Colonic mucosa (tissue), 4 donors: ENCODE measurements at places on chromosomes 11 and 22. TPM values are rescaled to one million over a fixed set of nuclear protein-coding genes. Genes with fewer than 3 reads are reported as not detected.

DNA sequence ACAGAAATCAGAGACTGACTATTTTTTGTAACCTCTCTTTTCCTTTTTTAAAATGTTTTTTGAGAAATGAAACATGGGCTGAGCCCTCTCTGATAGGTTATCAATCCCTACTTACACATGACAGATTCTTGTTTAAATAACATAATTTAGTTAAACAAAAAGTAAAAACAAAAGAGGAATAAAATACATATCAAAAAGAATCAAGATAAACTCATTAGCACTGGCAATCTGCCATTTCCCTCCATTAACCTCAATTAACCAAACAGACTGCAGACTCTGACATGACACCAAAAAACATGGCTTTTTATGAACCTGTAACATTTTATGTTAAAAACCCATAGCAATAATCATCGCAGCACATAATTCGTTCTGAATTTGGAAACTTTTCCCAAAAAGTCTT, 284.4 kb upstream of the MTNR1B start:
- no peaks in the 10 kb centered on the region for H3K27me3 ChIP-seq
- H3K27ac ChIP-seq: no peak overlapping the region
- H3K4me3 ChIP-seq: no peak overlapping the region
- no peak for DNase-seq

- no peak overlapping the region for H3K4me3 ChIP-seq
- H3K27me3 ChIP-seq: no peaks in the 10 kb centered on the region
- DNase-seq: peak; percentile 68
- no peaks in the 10 kb centered on the region for H3K4me1 ChIP-seq
- no peak overlapping the region for H3K27ac ChIP-seq
Observed at GRCh38 chr22:22877523-22878210, 9.9 kb upstream of the IGLL5 start.

DNA sequence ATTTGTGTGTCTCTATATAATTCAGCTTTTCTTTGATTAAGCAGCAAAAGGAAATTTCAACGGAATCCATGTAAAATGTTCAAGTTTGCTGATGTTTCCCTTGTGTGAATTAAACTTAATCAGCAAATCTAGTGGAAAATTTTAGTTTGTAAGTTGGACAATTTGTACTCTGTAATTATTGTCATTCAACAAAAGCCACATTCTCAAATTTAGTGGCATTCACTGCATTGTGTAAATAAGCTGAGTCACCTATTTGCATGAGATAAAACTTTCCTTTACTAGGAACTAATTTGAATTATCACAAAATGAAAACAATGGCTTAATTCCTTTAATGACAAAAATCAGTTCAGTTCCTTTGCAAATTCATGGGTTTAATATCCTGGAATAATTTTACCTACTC, 784.2 kb upstream of the CCDC179 start:
- no peak overlapping the region for H3K27ac ChIP-seq
- no peak overlapping the region for H3K4me3 ChIP-seq
- no peaks in the 10 kb centered on the region for H3K4me1 ChIP-seq
- H3K36me3 ChIP-seq: no peaks in the 10 kb centered on the region
- no peak for DNase-seq

DNA sequence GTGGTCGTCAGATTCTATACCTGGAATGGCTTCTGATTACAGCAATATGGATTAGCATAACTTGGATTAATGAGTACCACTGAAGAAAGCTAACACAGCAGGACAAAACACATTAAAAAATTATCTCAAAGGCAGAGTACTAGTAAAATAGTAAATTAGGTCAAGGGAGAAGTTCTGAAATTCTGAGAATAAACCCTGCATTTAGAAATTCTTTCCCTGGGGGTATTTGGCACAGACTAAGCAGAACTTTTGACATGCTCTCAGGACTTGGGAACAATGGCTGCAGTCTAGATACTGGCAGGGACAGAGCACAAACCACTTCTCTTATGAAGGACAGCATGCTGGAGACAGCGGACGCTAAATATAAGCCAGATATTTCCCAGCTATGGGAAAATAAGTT, 85.6 kb upstream of the GRIA4 start:
- no peaks in the 10 kb centered on the region for H3K4me1 ChIP-seq
- H3K36me3 ChIP-seq: no peaks in the 10 kb centered on the region
- no peak for DNase-seq
- no peak overlapping the region for H3K4me3 ChIP-seq
- no peaks in the 10 kb centered on the region for H3K27me3 ChIP-seq

- H3K27ac ChIP-seq: no peak overlapping the region
- no peak for DNase-seq
- no peak overlapping the region for H3K4me3 ChIP-seq
- no peaks in the 10 kb centered on the region for H3K36me3 ChIP-seq
- no peaks in the 10 kb centered on the region for H3K27me3 ChIP-seq
Observed at GRCh38 chr11:8768625-8769333, 86.2 kb downstream of the RPL27A start.

GRCh38 chr11:116716621-116717020, 56.2 kb downstream of the BUD13 start:
- no peaks in the 10 kb centered on the region for H3K27me3 ChIP-seq
- no peaks in the 10 kb centered on the region for H3K36me3 ChIP-seq
- DNase-seq: peak; percentile 24
- no peak overlapping the region for H3K27ac ChIP-seq
- no peaks in the 10 kb centered on the region for H3K4me1 ChIP-seq

- H3K4me3 ChIP-seq: no peak overlapping the region
- H3K36me3 ChIP-seq: no peaks in the 10 kb centered on the region
Observed at GRCh38 chr11:107898270-107898669, 30.0 kb upstream of the RAB39A start.

DNA sequence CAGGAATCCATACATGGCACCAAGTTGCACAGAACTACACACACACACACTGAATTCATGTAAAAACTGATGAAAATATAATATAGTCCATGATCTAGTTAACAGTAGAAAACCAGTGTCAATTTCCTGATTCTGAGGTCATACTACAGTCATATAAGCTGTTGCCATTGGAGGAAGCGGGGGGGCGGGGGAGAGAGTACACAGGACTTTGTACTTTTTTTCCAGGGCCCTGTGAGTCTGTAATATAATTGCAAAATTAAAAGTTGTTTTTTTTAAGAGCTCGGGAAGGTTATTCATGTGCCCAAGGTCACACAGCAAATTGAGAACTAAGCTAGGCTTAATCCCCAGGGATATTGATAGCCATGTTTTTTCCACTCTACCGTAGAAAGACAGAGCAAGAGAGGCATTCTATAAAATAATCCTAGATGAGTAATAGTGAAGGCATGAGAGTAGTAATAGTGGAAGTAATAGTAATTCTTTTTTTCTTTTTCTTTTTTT, 312.3 kb downstream of the MN1 start:
- no peaks in the 10 kb centered on the region for H3K36me3 ChIP-seq
- H3K27me3 ChIP-seq: no peaks in the 10 kb centered on the region
- peak overlapping the region; percentile 59 for H3K27ac ChIP-seq

GRCh38 chr11:67700548-67701262, 26.3 kb upstream of the ALDH3B2 start:
- no peaks in the 10 kb centered on the region for H3K4me1 ChIP-seq
- no peaks in the 10 kb centered on the region for H3K36me3 ChIP-seq
- H3K27me3 ChIP-seq: no peaks in the 10 kb centered on the region
- DNase-seq: no peak
- no peak overlapping the region for H3K4me3 ChIP-seq

DNA sequence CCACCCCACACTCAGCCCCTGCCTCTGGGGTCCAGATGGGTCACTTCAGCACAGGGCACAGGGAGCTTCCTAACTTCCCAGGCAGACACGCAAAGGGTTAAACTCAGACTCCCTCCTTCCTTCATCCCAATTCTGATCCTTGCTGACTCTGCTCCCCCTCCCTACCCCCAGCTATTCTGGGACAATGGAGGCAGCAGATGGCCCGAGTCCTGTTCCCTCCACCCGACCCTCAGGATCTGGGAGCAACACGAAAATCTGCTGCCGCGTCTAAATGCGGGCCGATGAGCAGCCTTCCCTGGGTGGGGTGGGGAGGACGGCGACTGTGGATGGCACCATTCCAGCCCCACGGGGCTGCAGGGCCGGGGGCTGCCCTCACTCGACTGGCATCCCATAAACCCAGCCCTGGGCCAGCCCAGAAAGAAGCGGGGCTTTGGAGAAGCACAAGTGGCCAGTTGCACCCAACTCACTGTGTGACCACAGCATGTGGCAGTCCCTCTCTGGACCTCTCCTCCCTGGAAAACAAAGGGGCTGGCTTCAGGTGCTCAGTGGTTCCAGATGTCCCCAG, 18.7 kb downstream of the MFNG start:
- H3K4me3 ChIP-seq: no peak overlapping the region
- H3K4me1 ChIP-seq: no peaks in the 10 kb centered on the region
- DNase-seq: no peak
- no peak overlapping the region for H3K27ac ChIP-seq
- no peaks in the 10 kb centered on the region for H3K27me3 ChIP-seq

DNA sequence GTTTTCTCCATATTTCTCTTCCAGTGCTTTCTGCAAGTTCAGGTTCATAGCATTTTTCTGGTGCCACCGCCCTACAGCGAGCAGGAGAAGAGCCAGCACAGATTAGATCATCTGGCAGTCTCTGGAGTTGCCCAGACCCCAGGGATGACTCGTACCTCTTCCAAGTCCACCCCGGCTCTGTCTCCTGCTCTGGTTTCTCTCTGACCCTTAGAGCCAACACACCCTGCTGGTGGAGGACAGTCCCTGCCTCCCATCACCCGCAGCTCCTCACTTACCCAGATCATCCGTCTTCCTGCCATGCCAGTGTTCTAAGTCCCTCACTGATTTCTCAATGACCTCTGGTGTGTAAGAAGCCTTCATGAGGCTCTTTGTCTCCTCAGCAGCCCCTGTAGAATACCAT, 28.0 kb downstream of the TST start:
- no peaks in the 10 kb centered on the region for H3K4me1 ChIP-seq
- peaks cover 3% of the 10 kb centered on the region for H3K27me3 ChIP-seq
- no peak overlapping the region for H3K4me3 ChIP-seq
- DNase-seq: no peak
- H3K27ac ChIP-seq: no peak overlapping the region

DNA sequence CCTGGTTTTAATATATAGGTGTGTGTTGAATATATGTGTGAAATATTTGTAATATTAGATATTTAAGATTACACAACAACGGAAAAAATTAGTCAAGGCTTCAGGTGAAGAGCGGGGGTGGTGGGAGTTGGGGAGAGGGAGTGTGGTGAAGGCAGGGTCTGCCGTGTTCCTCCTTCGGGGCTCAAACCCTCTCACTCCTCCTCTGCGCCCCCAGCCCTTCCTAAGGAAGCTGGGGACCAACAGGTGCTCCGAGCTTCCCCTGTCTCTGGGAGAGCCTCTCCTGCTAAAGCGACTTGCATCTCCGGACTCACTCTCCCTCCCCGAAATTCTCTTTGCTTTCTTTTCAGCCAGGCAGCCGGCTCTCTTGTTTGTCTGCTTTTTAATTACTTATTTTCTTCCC, 960 bp upstream of the CADM1 start:
- peaks cover 30% of the 10 kb centered on the region for H3K27me3 ChIP-seq
- H3K4me1 ChIP-seq: peaks cover 2% of the 10 kb centered on the region
- peak overlapping the region; percentile 45 for H3K4me3 ChIP-seq

GRCh38 chr22:40525250-40525884, 111.2 kb downstream of the MRTFA start:
- no peak overlapping the region for H3K27ac ChIP-seq
- DNase-seq: peak; percentile 60
- no peaks in the 10 kb centered on the region for H3K4me1 ChIP-seq
- no peaks in the 10 kb centered on the region for H3K36me3 ChIP-seq
- no peaks in the 10 kb centered on the region for H3K27me3 ChIP-seq

- H3K36me3 ChIP-seq: no peaks in the 10 kb centered on the region
- DNase-seq: peak; percentile 42
- peaks cover 20% of the 10 kb centered on the region for H3K27me3 ChIP-seq
- H3K4me1 ChIP-seq: peaks cover 8% of the 10 kb centered on the region
- peak overlapping the region; percentile 16 for H3K4me3 ChIP-seq
Observed at GRCh38 chr22:25419247-25420113, 145.0 kb upstream of the GRK3 start.

DNA sequence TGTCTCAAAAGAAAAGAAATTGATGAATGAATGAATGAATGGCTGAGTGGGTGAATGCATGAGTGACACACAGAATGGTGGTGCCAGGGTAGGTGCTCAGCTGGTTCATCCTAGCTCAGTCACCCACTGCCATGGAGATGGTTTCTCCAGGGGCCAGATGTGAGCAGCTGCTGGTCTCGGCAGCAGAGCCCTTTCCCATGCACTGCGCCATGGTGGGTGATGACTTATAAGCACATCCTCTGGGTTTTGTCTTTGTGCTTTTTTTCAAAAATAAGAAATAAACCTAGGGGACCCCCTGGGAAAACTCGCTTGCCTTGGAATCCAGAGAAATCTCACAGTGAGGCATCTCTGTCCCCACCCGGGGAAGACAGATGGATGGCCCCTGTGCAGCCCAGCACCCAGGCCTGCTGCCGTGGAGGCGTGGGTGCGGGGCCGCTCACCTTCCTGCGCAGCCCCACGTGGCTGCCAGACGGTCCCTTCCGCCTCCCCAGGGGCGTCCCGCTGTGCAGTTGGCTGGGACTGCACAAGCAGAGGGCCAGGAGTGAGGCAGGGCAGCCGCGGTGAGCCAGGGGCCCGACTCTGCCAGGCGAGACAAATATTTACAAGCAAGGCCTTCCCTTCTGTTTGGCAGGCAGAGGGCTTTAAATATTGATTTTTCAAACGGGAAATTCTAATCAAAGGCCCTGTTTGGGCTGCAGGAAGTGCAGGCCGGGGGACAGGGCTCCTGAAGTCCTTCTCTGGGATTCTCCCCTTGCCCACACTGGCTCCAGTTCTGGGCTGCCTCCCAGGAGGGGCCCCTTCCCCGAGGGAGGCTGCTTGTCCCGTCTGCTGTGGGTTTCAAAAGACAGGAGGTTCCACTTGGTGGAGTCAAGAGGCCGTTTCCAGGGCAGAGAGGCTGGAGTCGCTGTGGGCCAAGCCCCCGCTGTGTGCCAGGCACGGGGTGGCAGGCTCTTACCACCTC, 24.3 kb downstream of the MPPED1 start:
- H3K4me1 ChIP-seq: no peaks in the 10 kb centered on the region
- H3K4me3 ChIP-seq: no peak overlapping the region
- no peaks in the 10 kb centered on the region for H3K27me3 ChIP-seq
- no peak for DNase-seq

- H3K27ac ChIP-seq: no peak overlapping the region
- peaks cover 17% of the 10 kb centered on the region for H3K4me1 ChIP-seq
- no peaks in the 10 kb centered on the region for H3K27me3 ChIP-seq
- H3K36me3 ChIP-seq: no peaks in the 10 kb centered on the region
- no peak for DNase-seq
Observed at GRCh38 chr11:3155216-3155615, 9.9 kb downstream of the OSBPL5 start.

- H3K4me3 ChIP-seq: no peak overlapping the region
- H3K4me1 ChIP-seq: no peaks in the 10 kb centered on the region
- no peak for DNase-seq
- no peak overlapping the region for H3K27ac ChIP-seq
Observed at GRCh38 chr11:112470355-112470754, 209.7 kb upstream of the PLET1 start.

The FOLR2 gene
- total RNA-seq: 4.5 TPM

The LRRC75B gene
- total RNA-seq: 7.9 TPM

The APOA5 gene
- not detected for total RNA-seq

The APOL1 gene
- total RNA-seq: 14.7 TPM

The PGA5 gene
- total RNA-seq: not detected

The GUCY1A2 gene
- total RNA-seq: 1.2 TPM

The TTLL1 gene
- 1.9 TPM for total RNA-seq

The SERPING1 gene
- 57.5 TPM for total RNA-seq

The OR5B17 gene
- not detected for total RNA-seq

The BIK gene
- total RNA-seq: 29.5 TPM

The TMEM151A gene
- 0.47 TPM for total RNA-seq

The PACSIN3 gene
- 3.2 TPM for total RNA-seq
